Mesothelial cell of epicardium (in vitro differentiated cells): ENCODE measurements at places on chromosomes 12 and 14. TPM values are rescaled to one million over a fixed set of nuclear protein-coding genes. Genes with fewer than 3 reads are reported as not detected.

Gene LHX5
- total RNA-seq: not detected in 3 replicates

GRCh38 chr14:92945959-92946846 is 23.3 kb downstream of the CHGA start:
- DNase-seq: no peak
- peaks cover 5% of the 10 kb centered on the region for H3K36me3 ChIP-seq
- H3K4me3 ChIP-seq: no peak overlapping the region

Gene C1QL4
- 0.20 TPM in 2 of 3 replicates, not detected in the other for total RNA-seq

GRCh38 chr14:49051328-49052060 is 534.7 kb downstream of the RPS29 start:
- no peak for DNase-seq
- H3K27me3 ChIP-seq: peaks cover 1% of the 10 kb centered on the region
- H3K27ac ChIP-seq: no peak overlapping the region
- no peaks in the 10 kb centered on the region for H3K36me3 ChIP-seq
- no peak overlapping the region for H3K4me3 ChIP-seq
